ENCODE measurements at places on chromosomes 13 and 19.

DNA sequence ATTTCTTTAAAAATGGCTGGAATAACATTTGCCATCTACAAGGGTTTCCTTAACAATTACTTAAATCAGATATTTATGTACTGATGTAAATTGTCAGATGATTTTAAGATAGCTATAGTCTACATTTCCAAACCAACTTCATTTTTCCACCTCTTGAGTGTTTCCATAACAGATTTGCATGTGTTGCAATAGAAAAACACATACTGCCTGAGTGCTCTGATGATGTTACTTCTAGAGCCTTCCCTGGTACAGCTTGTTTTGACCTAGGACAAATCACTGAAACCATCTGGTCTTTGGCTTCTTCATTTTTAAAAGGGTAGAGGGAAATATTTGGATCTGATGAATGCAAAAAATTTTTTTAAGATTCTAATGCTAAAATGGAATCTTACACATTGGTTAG, 245.9 kb downstream of the PCDH9 start:
- DNase-seq: no peak

DNA sequence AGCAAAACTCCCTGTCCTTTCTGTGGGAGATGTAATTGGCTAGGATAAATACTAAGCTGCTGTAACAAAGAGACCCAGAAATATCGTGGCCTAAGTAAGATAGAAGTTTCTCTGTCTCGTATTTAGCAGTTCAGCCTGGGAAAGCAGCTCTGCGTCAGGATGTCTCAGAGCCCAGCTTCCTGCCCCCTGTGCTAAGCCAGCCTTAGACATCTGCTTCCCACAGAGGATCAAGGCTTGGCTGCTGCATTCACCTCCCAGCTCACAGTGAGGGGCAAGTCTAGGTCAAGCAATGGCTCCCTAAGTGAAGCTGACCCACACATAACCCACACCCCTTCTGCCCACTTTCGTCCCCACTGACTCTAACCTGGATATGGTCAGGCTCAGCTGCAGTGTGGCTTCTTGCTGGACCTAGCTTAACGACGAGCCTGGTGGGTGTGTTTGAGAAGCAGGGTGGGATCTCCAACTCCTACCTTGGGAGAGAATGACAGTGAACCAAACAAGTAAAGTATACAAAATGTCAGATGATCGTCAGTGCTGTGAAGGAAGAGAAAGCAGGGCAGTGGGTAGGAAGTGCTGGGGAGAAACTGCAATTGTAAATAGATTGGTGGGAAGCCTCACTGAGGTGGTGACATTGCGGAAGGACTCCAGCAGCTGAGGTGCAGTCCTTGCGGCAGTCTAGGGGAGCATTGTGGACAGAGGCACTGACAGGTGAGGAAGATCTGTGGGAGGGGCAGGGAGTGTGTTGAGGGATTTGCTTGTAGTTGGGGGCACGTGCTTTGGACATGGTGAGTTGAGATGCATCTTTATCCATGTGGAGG, 82.9 kb downstream of the TNFRSF19 start:
- DNase-seq: no peak

DNA sequence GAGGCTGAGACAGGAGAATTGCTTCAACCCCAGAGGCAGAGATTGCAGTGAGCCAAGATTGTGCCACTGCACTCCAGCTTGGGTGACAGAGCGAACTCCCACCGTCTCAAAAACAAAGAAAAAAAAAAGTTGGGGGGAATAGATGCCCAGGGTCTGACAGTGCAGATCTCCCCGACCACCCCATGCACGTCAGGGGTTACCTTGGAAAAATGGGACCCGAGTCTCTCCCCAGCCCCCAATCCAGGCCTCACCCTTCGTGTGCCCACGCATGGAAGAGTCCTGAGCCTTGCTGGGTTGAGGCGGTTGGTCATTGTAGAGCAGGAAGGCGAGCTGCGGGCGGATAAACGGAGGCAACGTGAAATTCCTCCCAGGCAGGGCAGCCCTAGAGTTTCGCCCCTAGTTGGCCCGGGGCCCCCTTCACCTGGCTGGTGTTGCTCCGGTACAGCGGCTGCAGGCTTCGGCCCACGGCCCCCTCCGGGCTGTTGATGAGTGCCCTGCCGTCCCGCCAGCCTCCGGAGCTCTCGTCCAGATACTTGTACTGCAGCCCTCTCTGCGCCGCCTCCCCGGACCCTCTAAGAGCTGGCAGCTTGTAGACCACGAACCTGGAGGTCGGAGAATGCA, 588 bp downstream of the DNASE2 start:
- no peak for DNase-seq

DNA sequence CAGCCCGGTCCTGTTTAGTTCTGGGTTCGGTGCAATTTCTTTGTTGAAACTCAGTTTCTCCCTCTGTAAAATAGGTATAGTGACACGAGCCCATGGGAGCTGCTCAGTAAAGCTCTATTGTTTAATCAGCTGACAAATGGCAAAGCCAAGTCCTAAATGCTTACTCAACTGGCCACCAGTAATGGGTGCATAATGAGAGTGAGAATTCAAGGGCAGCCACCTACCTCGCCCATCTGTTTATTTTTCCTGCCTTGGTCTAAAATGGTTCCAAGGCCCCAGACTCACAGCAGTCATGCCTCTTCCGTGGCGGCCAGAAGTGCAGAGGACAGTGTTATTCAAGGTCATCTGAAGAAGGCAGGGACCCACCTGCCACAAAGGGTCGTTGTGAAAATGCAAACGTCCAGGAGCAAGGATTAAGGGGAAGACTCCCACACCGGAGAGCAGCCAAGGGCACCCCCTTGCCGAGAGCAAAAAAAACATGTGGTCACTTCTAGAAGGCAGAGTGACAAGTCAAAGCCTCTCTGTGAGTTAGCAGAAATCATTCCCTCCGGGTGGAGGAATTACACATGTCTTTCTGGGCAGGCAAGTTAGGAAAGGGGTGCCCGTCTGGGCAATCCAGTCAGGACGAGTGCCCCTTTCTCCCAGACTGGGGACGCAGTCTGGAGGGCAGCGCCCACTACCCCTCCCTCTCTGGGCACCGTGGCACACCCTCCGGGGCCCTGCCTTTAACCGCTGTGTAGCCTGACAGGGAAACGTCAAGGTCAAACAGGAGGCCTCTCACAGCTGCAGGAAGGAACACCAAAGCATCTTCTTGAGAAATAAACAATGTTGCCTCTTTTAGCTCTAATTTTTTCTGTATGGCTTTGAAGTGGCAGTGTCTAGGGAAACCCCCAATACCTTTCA, 186.2 kb downstream of the FOXO1 start:
- no peak for DNase-seq

DNA sequence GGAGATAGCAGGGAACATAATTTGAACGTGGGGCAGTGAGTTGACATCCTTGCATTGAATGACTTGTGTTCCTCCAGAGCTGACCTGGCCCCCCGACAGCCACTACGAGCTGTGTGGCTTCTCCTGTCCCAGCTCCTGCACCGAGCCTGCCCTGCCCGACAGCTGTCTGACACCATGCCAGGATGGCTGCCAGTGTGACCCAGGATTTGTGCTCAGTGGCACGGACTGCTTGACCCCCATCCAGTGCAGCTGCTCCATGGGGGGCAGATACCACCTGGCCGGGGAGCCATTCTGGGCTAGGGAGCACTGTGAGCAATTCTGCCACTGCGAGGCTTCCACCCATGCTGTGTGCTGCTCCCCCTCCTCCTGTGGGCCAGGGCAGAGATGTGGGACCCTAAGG, 29.2 kb upstream of the FXYD3 start:
- no peak for DNase-seq

- DNase-seq: no peak
Measured at GRCh38 chr13:42549552-42549936, 24.4 kb upstream of the TNFSF11 start.

- DNase-seq: no peak
Measured at GRCh38 chr13:36193151-36193855, 21.1 kb downstream of the SOHLH2 start.

DNA sequence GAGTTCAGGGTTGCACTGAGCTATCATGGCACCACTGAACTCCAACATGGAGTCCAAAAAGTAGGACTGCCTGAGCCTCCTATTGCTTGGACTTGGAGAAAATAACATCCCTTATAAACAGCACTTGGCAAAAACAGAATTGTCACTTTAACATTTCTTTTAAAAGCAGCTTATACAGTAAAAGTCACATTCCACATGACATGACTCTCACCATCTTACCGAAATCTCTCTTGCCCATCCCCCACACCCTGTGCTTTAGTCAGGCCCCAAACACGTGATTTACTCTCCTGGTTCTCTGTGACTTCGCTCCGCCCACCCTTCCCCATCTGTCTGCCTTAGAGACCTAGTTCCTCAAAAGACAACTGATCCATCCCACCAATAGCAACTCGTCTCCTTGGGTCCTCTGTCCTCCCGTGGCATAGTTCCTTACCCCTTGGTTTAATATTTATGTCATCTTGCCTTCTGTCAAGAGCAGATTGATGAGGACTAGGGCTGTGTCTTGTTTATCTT, 4.6 kb downstream of the SAFB start:
- DNase-seq: no peak

DNA sequence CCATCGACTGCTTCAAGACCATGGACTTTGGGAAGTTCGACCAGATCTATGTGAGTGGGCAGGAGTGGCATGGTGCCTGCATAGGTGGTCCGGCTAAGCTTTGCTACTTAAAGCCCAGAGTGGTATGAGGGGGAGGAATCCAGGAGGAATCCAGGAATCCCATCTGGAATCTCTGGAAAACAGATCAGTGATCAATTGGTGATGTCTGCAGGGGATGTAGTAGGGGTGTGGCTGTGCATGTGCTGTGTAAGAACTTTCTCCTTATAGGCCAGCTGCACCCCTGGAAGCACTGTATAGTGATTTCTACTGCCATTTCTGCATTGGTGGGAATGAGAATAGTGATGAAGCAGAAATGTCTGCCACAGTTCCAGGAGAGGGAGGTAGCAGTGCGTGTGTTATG, 23.6 kb downstream of the PNPLA6 start:
- no peak for DNase-seq

- no peak for DNase-seq
Measured at GRCh38 chr19:6753178-6754031, 13.8 kb downstream of the SH2D3A start.

DNA sequence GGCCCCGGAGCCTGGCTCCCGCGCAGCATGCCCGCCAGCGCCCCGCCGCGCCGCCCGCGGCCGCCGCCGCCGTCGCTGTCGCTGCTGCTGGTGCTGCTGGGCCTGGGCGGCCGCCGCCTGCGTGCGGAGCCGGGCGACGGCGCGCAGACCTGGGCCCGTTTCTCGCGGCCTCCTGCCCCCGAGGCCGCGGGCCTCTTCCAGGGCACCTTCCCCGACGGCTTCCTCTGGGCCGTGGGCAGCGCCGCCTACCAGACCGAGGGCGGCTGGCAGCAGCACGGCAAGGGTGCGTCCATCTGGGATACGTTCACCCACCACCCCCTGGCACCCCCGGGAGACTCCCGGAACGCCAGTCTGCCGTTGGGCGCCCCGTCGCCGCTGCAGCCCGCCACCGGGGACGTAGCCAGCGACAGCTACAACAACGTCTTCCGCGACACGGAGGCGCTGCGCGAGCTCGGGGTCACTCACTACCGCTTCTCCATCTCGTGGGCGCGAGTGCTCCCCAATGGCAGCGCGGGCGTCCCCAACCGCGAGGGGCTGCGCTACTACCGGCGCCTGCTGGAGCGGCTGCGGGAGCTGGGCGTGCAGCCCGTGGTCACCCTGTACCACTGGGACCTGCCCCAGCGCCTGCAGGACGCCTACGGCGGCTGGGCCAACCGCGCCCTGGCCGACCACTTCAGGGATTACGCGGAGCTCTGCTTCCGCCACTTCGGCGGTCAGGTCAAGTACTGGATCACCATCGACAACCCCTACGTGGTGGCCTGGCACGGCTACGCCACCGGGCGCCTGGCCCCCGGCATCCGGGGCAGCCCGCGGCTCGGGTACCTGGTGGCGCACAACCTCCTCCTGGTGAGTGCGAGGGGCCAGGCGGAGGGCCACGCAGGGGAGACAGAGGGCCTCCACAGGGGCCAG, at the start of gene KL:
Gene KL (plus strand): TSS at position 10 of the 909 bp plus-strand sequence. CDS start 18 bp downstream, at position 28.
- no peak for DNase-seq

DNA sequence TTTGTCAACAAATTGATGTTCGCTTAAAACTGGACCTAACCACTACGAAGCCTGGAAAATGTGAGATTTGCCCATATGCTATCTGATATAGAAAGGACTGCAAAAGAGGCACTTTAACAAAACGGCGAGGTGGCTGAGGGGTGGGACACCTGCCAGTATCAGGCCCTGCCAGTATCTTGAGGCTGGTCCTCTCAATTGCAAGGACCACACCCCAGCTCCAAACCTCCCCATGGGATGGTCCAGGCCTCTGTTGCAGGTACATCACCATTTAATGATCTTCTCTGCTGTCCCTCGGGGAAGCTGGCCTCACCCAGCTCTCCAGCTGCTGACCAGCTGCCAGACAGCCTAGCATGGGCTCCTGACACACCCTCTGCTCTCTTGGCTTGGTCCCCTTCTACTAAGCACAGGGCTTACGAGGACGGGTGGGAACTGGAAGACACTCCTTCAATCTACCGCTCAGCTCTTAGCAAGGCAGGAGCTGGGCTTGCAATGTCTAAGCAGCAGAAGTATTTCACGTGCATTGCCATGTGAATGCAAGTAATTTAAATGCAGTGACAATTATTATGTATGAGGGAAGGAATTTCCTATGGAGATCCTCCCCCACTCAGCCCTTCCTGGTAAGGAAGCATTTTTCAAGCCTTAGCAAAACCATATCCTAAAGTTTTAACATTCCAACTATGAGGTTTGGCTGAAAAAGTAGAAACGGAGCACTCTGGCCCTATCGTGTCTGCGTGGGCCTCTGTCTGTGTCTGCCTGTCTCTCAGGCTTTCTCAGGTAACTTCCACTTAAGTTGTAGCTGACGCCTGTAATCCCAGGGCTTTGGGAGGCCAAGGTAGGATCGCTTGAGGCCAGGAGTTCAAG, 63.9 kb downstream of the LATS2 start:
- no peak for DNase-seq

DNA sequence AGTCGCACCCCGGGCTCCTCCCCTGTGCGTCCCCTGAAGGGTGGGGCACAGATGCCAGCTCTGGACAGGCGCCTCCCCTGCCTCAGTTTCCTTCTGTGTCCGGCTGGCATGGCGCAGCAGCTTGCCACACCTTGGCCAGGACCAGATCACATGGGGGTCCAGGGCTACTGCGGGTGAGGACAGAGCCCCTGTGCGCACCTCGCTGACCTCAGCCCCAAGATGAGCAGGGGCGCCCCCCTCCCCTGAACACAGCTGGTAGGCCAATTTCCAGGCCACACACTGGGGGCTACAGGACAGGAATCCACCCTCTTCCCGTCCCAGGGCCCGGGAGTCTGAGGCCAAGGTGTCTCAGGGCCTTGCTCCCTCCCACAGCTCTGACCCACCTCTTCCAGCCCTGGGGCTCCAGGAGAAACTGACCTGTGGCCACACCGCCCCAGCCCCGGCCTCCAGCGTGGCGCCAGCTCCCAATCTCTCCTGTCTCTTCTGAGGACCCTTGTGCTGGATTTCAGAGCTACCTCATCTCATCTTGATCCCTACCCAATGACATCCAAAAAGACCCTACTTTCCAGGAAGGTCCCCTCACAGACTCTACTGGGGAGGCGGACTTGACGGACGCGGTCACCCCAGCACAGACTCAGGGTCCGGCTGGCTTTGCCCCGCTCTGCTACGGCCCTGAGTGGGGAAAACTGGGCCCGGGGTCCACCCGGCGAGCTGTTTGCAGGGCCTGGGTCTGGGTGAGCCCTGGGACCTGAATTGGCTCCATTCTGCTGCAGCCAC, 28.2 kb downstream of the SBNO2 start:
- DNase-seq: no peak

- no peak for DNase-seq
Measured at GRCh38 chr13:104534847-104535246, 1468.6 kb upstream of the SLC10A2 start.
